ENCODE measurements at places on chromosomes 7 and 10. TPM values are rescaled to one million over a fixed set of nuclear protein-coding genes. Genes with fewer than 3 reads are reported as not detected.

DNA sequence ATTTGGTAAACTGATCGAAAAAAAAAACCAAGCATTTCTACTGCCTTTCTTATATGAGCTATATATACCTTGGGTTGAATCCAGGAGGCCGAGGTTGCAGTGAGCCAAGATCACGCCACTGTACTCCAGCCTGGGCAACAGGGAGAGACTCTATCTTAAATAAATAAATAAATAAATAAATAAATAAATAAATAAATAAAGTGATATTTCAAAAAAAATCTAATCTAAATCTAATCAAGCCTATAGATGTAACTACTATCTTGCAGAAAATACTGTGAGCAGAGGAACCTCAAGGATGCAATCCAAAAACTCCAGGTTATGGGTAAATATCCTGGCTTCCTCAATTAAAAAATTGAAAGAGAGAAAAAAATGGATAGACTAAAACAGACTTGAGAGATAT, 71.2 kb upstream of the SLF2 start:
- DNase-seq, result no peak

DNA sequence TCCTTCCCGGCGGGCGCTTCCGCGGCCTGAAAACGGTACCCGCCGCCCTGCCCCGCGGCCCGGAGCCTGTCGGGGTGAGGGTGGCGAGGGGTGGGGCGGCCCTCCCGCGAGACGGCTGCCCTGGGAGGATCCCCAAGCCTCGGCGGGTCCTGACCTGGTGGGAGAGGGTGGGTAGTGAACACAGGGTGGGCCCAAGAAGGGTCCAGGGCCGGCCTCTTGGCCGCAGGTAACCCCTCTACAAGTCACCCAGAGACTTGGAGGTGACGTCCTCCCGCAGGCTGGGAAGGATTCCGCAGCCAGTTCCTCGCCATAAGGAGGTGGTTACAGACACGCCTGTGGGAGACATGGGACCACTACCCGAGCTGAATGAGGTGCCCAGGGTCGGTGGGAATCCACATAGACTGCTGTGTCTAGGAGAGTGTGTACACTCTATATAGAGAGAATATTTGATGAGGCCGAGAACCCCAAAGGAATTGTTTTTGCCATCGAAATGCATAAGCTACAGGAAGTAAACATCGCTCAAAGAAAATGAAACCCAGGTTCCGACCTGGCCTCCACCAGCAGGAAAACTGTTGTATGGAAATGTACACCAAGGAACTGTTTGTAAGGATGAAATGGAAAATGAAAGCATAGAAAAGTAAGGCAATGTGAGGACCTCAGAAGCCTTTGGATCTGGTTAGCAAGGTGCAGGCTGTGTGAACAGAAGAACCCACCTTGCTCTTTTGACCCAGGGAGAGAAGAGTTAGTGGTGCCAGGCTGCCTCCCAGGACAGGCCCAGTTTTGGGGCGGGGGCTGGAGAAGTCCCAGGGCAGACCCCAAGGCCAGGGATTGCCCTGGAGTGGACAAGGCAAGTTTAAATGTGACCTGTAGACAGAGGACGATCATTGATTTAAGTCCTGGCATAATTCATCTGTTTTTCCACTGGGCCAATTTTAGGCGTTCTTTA, 659 bp downstream of the OPTN start:
- DNase-seq, result no peak

C7orf57 gene
- 0.07 TPM for polyA plus RNA-seq

OR2A42 gene
- polyA plus RNA-seq, result 0.02 TPM

DNA sequence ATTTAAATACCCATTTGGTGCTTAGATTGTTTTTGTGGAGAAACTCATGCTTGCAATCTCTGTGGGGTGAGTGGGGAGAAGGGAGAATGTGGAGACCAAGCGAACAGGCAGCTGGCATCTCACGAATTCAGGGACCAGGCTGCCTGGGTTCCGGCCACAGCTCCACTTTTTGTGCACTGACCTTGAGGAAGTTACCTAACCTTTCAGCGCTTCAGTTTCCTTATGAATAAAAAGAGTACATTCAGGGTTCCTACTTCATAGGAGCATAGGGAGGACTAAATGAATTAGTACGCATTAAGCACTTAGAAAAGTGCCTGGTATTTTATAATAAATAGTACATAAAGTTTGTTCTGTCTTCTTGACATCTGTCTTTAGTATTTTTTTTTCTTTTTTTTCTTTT, 72.5 kb downstream of the PRTFDC1 start:
- no peak for DNase-seq

DNA sequence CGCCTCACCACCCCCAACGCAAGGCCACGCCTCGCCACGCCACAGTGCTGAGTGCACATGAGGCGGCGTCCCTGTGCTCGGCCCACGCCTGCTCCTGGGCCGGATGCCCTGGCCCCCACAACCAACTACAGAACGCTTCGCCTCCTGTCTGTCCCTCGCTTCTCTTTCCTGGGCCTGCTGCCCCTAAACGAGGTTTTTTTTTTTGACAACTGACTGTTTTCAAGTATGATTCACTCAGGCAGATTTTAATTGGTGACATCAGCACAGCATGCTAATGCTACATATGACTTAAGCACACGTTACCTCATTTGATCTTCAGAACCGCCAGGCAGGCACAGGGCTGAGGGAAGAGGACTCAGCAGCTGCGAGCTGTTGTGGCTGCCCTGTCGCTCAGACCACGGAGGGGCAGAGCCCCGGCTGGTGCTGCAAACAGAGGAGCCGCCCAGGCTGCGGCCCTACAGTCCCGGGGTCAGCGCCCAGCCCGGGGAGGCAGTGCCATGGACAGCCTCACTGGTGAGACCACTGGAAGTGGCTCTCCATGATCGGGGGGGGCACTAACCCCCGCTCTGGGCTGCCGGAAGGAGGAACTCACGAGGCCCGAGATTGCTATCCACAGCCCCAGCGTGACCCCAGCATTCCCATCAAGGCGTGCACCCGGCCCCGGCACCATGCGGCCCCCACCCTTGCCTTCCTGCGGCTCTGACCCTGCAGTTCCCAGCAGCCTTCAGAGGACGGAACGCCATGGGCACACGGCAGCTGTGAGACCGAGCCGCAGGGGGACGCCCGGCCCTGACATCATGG, 212.8 kb downstream of the MAD1L1 start:
- DNase-seq, result peak; percentile 88

ITPRID1 gene
- polyA plus RNA-seq, result not detected

LOXL4 gene
- 67.9 TPM for polyA plus RNA-seq

AKR1C4 gene
- polyA plus RNA-seq, result not detected

- no peak for DNase-seq
Measured at GRCh38 chr10:44053391-44053790, 331.5 kb downstream of the CXCL12 start.
